Upper lobe of right lung (tissue), 1 donor: ENCODE measurements at places on chromosomes 1 and 21.

GRCh38 chr1:245797592-245798348 is 643.0 kb downstream of the KIF26B start:
- DNase-seq: no peak
- H3K27me3 ChIP-seq: no peaks in the 10 kb centered on the region
- no peak overlapping the region for H3K4me3 ChIP-seq
- H3K36me3 ChIP-seq: no peaks in the 10 kb centered on the region
- no peaks in the 10 kb centered on the region for H3K4me1 ChIP-seq
- H3K27ac ChIP-seq: no peak overlapping the region

DNA sequence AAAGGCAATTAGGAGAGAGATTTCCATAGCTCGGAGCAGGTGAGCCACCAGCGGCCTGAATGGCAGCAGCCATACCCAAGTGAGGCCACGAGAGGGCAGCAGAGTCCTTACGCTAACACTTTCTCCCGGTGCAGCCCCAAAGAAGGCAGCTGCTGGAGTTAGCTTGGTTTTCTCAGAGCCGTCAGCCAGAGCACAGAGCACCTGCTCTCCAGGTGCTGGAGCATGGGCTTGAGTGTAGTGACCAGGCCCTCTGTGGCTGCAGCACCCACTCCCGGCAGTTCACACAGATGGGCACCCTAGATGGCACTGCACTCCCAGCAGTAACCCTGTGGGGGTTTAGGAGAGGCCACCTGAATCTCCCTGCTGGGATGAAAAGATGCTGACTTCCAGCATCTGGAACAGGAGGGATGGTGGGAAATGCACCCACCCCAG is 45.8 kb downstream of the TMCC2 start:
- H3K4me3 ChIP-seq: no peak overlapping the region
- H3K4me1 ChIP-seq: peaks cover 16% of the 10 kb centered on the region
- H3K36me3 ChIP-seq: no peaks in the 10 kb centered on the region
- no peaks in the 10 kb centered on the region for H3K27me3 ChIP-seq

- H3K4me3 ChIP-seq: no peak overlapping the region
- DNase-seq: no peak
- no peaks in the 10 kb centered on the region for H3K4me1 ChIP-seq
- H3K27me3 ChIP-seq: no peaks in the 10 kb centered on the region
- H3K36me3 ChIP-seq: no peaks in the 10 kb centered on the region
- H3K27ac ChIP-seq: no peak overlapping the region
Measured at GRCh38 chr1:217896490-217896889, 265.3 kb downstream of the SPATA17 start.

GRCh38 chr1:49225464-49225863 is 448.8 kb upstream of the BEND5 start:
- H3K27me3 ChIP-seq: no peaks in the 10 kb centered on the region
- H3K36me3 ChIP-seq: no peaks in the 10 kb centered on the region
- DNase-seq: no peak
- H3K4me1 ChIP-seq: no peaks in the 10 kb centered on the region
- H3K27ac ChIP-seq: no peak overlapping the region

- no peak for DNase-seq
- H3K27ac ChIP-seq: no peak overlapping the region
- H3K4me1 ChIP-seq: no peaks in the 10 kb centered on the region
- H3K4me3 ChIP-seq: no peak overlapping the region
- no peaks in the 10 kb centered on the region for H3K27me3 ChIP-seq
Measured at GRCh38 chr1:191876631-191877030, 281.6 kb upstream of the RGS18 start.

DNA sequence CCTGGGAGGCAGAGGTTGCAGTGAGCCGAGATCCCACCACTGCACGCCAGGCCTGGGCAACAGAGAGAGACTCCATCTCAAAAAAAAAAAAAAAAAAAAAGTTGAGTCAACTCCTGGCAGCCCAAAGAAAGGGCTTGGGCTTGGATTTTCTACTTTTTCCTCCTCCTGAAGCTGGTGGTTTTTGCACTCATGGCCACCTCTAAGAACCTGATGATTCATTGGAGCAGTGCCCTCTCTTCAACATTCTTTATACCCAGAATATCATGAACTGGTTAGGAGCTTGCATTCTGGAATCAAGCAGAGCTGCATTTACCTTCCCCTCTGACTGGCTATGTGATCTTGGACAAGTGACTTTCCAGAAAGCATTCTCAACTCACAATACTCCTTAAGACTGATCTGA is 3.5 kb upstream of the ACTA1 start:
- no peak overlapping the region for H3K4me3 ChIP-seq
- H3K36me3 ChIP-seq: peaks cover 24% of the 10 kb centered on the region
- no peaks in the 10 kb centered on the region for H3K4me1 ChIP-seq
- H3K27me3 ChIP-seq: peaks cover 27% of the 10 kb centered on the region
- no peak overlapping the region for H3K27ac ChIP-seq
